ENCODE measurements at places on chromosomes 7 and 10. TPM values are rescaled to one million over a fixed set of nuclear protein-coding genes. Genes with fewer than 3 reads are reported as not detected.

- DNase-seq: no peak
These were observed 692.7 kb downstream of the MAGI2 start for GRCh38 chr7:78760620-78761355.

The PNLIP gene
- total RNA-seq: not detected

GRCh38 chr7:75732764-75733630, 5.7 kb downstream of the HIP1 start:
- no peak for DNase-seq

DNA sequence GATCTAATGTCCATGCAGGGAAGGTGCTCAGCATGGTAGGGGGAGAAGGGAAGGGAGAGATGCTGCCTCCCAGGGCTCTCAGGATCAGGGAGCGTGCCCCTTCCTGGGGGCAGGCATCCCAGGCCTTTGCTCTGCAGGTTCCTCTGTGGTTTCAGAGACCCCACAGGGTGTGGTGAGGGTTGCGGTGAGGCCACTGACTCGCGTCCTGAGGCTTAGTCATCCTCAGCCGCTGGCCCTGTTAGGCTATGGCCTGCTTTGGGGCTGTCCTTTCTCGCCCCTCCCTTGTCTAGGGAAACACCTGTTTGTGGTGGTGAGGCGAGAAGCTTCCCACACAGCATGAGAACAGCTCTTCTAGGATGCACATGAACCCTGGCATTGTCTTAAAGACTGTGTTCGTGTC, 558.3 kb upstream of the FOXK1 start:
- DNase-seq: peak; percentile 10

DNA sequence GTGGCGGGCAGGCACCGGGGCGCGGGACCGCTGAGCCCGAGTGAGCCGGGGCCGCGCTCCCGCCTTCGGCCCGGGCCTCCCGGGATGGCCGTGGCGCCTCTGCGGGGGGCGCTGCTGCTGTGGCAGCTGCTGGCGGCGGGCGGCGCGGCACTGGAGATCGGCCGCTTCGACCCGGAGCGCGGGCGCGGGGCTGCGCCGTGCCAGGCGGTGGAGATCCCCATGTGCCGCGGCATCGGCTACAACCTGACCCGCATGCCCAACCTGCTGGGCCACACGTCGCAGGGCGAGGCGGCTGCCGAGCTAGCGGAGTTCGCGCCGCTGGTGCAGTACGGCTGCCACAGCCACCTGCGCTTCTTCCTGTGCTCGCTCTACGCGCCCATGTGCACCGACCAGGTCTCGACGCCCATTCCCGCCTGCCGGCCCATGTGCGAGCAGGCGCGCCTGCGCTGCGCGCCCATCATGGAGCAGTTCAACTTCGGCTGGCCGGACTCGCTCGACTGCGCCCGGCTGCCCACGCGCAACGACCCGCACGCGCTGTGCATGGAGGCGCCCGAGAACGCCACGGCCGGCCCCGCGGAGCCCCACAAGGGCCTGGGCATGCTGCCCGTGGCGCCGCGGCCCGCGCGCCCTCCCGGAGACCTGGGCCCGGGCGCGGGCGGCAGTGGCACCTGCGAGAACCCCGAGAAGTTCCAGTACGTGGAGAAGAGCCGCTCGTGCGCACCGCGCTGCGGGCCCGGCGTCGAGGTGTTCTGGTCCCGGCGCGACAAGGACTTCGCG, 534 bp downstream of the FZD9 start:
- peak; percentile 44 for DNase-seq

- DNase-seq: no peak
These were observed 72.0 kb upstream of the ANK3 start for GRCh38 chr10:60461688-60462087.

DNA sequence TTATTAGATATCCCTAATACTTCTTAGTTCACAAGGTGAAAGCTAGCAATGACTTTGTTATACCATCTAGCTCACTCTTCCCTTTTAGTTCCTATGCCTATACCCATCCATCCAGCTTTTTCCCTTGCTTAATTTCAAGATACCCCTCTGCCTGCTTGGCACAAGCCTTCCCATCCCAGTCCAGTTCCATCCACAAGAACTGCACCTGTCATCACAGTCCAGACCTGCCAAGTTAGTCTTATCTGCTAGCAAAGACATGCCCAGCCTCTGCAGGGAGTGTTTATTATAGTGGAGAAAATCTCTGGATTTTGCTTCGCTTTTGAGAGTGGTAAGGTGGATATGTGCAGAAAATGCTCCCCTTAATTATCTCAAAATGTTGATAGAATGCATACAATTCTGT, 158.2 kb downstream of the ST7 start:
- DNase-seq: no peak

The FAS gene
- total RNA-seq: 49.0 TPM

The SFR1 gene
- 16.8 TPM for total RNA-seq

GRCh38 chr7:98204670-98205069, 6.6 kb upstream of the BHLHA15 start:
- no peak for DNase-seq

- DNase-seq: peak; percentile 84
These were observed 1.8 kb upstream of the DUSP5 start for GRCh38 chr10:110495731-110496552.

DNA sequence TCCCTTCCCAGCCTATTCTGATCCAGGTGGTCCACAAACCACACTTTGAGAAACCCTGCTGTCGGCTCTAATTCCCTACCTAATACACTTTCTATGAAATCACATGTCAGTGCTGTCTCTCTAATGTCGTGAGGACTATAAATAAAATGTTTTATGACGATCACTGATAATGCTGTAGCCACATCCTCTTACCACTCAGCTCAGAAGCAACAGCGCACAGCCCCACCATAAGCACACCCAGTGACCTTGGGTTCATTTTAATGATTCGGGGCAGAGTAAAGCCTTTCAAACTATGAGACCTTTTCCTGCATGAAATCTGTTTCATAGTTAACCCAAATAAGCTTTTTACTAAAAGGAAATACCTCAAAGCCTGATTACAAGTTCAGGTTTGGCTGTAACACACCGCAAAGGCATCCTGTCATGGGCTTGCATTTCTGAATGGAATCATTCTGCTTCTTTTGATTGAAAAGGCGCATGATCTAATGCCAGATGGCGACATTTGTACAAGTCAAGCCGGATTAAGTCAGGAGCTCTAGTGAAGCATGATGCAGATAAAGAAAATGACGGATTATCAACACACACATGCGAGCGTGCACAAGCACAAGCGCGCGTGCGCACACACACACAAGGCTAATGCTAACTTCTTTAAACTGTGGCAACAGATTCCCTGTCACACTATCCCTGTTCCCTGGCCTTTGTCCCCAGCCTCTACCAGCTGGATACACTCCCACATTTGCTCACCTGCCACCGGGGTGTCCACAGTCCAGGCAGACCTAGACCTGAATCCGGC, 180.5 kb upstream of the PDE1C start:
- no peak for DNase-seq

The AKR1C8 gene
- not detected for total RNA-seq

The WASHC2C gene
- total RNA-seq: 23.0 TPM

The SYT15B gene
- total RNA-seq: 0.16 TPM

The IL2RA gene
- 868 TPM for total RNA-seq

GRCh38 chr7:158267742-158268435, 319.7 kb downstream of the PTPRN2 start:
- DNase-seq: no peak

The ANKRD22 gene
- total RNA-seq: not detected

GRCh38 chr10:101217450-101218281, 11.6 kb downstream of the LBX1 start:
- DNase-seq: no peak

The CTAGE8 gene
- total RNA-seq: 0.25 TPM

GRCh38 chr7:28956608-28957063, 1.5 kb downstream of the TRIL start:
- DNase-seq: peak; percentile 38

DNA sequence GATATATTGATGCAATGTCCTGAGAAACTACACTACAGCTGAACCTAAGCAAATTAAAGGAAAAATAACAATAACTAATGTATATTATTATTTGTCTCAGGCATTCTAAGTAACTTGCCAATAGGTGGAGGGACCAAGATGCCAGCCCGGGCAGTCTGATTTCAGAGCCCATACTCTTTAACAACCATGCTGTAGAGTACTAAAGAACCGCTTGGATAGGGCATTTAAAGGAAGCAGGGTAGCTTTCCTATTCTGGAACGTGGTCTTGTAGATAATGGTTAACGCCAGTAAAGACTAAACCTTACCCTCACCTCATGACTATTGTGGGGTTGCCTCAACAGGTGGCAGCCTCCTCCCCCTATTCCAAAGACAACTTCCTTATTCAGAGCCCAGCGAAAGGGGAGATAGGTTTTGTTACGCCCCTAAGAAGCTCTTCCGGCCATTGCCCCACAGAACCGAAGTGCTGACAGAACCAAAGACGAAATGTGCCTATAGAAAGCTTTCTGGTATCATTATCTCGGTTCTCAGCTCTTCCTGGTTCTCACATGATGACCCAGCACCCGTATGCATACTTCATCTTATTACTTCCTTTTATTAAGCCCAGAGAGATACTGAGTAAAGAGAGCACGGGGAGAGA, 707 bp upstream of the C1GALT1 start:
- DNase-seq: peak; percentile 49

GRCh38 chr10:128952856-128953255, 514.2 kb upstream of the MGMT start:
- no peak for DNase-seq

The NAT16 gene
- not detected for total RNA-seq

DNA sequence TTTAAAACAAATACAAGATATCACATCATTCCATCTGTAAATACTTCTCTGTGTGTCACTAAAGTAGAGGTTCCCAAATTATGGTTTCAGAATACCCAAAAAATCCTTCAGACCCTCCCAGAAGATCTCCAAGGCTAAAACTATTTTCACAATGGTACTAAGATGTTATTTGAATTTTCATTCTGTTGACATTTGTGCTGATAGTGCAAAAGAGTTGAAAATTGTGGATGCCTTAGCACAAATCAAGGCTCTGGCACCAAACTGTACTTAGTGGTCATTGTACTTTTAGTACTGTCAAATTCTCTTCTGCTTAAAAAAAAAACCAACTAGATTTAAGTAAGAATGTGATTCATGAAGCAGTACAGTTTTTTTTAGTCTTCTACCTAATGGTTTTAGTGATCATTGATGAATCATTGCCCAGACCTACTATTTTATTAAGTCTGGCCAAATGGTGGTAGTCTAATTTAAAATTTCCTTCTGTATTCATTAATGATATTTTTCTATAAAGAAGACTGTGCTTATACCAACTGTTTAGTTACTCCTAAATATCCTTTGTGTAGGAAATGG, 50.5 kb downstream of the TPST1 start:
- DNase-seq: no peak

DNA sequence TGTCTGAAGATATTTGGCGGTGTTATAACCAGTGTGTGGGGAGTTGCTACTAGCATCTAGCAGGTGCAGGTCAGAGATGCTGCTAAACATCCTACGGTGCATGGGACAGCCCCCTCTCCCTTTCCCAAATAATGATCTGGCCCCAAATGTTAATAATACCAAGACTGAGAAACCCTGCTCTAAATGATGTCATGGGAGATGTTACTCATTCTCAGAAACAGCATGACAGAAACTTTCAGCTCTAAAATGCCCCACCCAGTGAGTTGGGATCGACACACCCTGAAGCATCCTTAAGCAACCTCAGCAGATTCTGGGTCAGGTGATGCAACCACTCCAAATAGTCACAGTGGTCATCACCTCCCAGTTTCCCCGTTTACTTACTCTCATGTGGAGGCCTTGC, 108.8 kb upstream of the MPP7 start:
- peak; percentile 55 for DNase-seq

DNA sequence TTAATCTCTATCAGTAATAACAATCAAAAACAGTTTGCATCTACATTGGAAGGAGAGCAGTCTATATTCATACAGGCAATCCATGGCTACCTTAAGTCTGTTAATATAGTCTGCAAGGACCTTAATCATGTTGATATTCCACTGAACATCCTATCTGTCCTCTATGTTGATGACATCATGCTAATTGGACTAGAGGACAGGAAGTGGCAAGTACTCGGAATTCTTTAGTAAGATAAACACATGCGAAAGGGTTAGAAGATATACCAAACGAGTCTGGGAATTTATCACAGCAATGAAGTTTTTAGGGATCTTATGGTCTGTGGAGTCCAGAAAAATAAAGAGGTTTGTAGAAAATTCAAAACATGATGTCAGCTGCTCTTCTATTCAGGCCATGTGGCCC, 11.3 kb upstream of the SAMD9L start:
- DNase-seq: no peak

DNA sequence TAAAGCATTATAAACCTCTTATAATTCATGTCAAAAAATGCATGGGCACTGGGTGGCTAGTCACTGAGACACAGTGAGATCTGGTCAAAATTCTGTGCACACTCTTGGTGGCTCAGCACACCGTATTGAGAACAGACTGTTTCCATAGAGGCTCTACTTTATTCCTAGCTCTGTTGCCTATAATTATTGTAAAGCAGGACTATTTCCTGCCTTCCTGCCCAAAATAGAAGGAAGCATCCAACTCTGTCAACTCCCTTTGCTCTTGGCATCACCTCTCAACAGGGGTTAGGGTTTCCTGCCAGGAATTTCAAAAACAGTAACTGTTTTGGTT, 45.1 kb downstream of the PTN start:
- DNase-seq: no peak

DNA sequence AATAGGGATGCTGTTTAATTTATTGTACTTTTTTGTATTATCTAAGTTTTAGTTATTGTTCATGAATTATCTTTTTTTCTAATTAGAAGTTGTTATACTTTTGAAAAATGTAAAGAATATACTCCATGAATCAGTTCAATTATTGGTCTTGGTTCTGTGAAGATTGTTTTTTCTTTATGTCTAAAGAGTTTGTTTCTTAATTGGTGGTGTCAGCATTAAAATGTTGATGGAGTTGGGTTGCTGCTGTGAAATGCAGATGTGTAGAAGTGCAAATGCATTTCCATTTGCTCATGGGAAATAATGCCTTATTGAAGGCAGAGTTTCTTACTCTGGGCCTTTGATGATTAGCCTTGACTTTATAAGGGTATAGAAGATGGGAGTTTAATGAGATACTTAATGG, 11.9 kb downstream of the NRG3 start:
- no peak for DNase-seq

The WDFY4 gene
- total RNA-seq: 0.90 TPM

The PVRIG gene
- 29.8 TPM for total RNA-seq

DNA sequence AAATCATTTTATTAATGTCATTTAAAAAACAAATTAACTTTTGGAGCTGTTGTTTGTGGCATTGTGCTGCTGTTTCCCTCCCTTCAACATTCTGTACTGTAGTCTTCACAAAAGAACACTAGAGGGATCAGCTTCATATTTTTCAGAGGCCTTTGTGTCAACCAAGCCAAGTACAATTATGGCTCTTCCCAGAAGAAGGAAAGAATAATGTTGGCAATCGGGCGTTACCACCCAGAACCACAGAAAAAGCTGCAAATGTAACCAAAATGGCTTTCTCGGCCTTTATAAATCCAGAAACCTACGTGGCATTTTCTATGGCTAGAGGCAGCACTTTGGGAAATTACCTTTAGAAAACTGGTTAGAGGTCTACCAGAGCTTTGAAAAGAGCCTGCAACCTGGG, 98.8 kb upstream of the COL1A2 start:
- no peak for DNase-seq

All from activated CD8-positive, alpha-beta T cell treated with anti-CD3 and anti-CD28 coated beads for 36 hours (primary cell).